ENCODE measurements at places on chromosomes 2 and 18. TPM values are rescaled to one million over a fixed set of nuclear protein-coding genes. Genes with fewer than 3 reads are reported as not detected.
A peak's percentile ranks its signal among the peaks of the same experiment; 100 is the strongest.

TTC21B gene
- 20.2 TPM for total RNA-seq

IL1B gene
- total RNA-seq = 0.14 TPM

RPRM gene
- not detected for total RNA-seq

OR6B2 gene
- total RNA-seq = not detected

CHN1 gene
- 1.7 TPM for total RNA-seq

PARD3B gene
- total RNA-seq = not detected

GMCL1 gene
- total RNA-seq = 32.6 TPM

LRP1B gene
- total RNA-seq = not detected

- no peak for DNase-seq
- no peak overlapping the region for H3K4me3 ChIP-seq
- H3K36me3 ChIP-seq = no peaks in the 10 kb centered on the region
- no peak overlapping the region for H3K27ac ChIP-seq
- H3K4me1 ChIP-seq = peaks cover 9% of the 10 kb centered on the region
Measured at GRCh38 chr2:218329027-218329825, 27.4 kb upstream of the CATIP start.

GRCh38 chr2:88170472-88170892, 336 bp downstream of the THNSL2 start:
- H3K4me1 ChIP-seq = peaks cover 2% of the 10 kb centered on the region
- DNase-seq = no peak
- H3K27me3 ChIP-seq = peaks cover 12% of the 10 kb centered on the region
- no peaks in the 10 kb centered on the region for H3K36me3 ChIP-seq
- peak overlapping the region; percentile 59 for H3K4me3 ChIP-seq

GRCh38 chr2:37575780-37576179, 95.7 kb downstream of the CDC42EP3 start:
- H3K27me3 ChIP-seq = peaks cover 2% of the 10 kb centered on the region
- no peak overlapping the region for H3K27ac ChIP-seq
- H3K36me3 ChIP-seq = peaks cover 10% of the 10 kb centered on the region
- peaks cover 13% of the 10 kb centered on the region for H3K4me1 ChIP-seq

DNA sequence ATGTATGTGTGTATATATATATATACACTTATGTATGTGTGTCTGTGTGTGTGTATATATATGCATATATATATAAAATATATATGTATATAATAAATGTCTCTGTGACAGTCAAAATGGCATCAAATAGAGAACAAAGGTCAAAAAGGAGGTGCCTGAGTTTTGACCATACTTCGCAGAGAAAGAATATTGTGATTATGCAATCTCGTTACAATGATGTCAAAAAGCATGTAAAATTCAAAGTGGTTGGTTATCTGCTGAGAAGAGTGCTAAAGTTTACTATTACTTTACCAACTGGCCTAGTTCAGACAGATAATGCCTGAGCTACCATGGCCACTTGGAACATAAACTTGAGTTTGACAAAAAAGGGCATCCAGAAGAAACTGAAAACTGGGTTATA, 375.0 kb downstream of the NBAS start:
- peaks cover 9% of the 10 kb centered on the region for H3K36me3 ChIP-seq
- no peaks in the 10 kb centered on the region for H3K27me3 ChIP-seq
- no peaks in the 10 kb centered on the region for H3K4me1 ChIP-seq
- no peak overlapping the region for H3K4me3 ChIP-seq
- no peak overlapping the region for H3K27ac ChIP-seq

DNA sequence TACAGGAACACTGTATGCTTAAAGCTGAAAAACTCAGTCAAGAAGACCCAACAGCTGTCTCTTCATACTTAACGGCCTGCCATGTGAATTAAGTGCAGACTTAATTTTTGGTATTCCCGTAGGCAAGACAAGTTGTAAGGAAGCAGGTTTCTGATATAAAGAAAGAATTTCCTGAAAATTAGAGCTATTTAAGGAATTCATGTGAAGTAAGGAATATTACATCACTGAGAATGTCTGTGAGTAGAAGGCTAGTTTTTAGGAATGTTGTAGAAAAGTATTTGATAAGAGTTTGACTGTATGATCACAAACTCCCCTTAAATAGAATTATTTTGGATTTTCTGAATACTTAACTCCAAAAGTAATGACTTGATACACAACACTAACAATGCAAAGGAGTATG, 51.0 kb downstream of the WDR33 start:
- no peak overlapping the region for H3K27ac ChIP-seq
- no peaks in the 10 kb centered on the region for H3K27me3 ChIP-seq
- peaks cover 44% of the 10 kb centered on the region for H3K36me3 ChIP-seq
- H3K4me3 ChIP-seq = no peak overlapping the region
- no peaks in the 10 kb centered on the region for H3K4me1 ChIP-seq

GRCh38 chr2:159126432-159127022, 158.1 kb downstream of the TANC1 start:
- H3K4me1 ChIP-seq = peaks cover 8% of the 10 kb centered on the region
- no peak overlapping the region for H3K4me3 ChIP-seq
- H3K36me3 ChIP-seq = no peaks in the 10 kb centered on the region

- no peak overlapping the region for H3K27ac ChIP-seq
- H3K27me3 ChIP-seq = no peaks in the 10 kb centered on the region
- H3K4me1 ChIP-seq = peaks cover 18% of the 10 kb centered on the region
- DNase-seq = no peak
Measured at GRCh38 chr18:75227535-75228296, 17.1 kb downstream of the TSHZ1 start.

DNA sequence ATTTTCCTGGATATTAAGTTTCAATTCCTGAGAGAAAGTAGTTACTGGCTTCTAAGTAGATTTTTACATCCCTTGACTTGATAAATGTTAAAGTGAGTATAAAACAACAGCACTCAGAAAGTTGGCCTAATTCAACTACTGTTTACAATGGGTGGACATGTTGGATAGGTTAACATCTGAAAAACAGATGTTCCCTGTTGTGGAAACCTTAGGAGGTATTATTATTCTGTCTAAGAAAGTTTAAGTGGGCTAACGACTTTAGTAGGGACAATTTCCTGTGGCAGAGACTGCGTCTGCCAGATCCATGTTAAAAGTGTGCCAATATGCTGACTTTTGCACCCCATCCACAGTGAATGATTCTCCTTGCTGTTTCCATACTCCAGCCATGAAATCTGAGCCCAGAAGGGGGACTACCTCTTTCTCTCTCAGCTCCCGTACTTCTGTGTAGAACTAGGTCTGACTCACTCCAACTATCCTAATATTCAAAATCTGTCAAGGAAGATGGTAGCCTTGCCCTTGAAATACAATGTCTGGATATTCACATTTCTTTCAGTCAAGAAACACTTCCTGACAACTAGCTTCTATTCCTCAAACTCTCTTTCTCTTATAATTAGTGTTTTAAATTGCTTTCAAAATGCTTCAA, 327.5 kb upstream of the HNRNPA3 start:
- H3K27me3 ChIP-seq = no peaks in the 10 kb centered on the region
- no peak overlapping the region for H3K4me3 ChIP-seq
- H3K4me1 ChIP-seq = peaks cover 12% of the 10 kb centered on the region
- no peak for DNase-seq
- peaks cover 13% of the 10 kb centered on the region for H3K36me3 ChIP-seq

DNA sequence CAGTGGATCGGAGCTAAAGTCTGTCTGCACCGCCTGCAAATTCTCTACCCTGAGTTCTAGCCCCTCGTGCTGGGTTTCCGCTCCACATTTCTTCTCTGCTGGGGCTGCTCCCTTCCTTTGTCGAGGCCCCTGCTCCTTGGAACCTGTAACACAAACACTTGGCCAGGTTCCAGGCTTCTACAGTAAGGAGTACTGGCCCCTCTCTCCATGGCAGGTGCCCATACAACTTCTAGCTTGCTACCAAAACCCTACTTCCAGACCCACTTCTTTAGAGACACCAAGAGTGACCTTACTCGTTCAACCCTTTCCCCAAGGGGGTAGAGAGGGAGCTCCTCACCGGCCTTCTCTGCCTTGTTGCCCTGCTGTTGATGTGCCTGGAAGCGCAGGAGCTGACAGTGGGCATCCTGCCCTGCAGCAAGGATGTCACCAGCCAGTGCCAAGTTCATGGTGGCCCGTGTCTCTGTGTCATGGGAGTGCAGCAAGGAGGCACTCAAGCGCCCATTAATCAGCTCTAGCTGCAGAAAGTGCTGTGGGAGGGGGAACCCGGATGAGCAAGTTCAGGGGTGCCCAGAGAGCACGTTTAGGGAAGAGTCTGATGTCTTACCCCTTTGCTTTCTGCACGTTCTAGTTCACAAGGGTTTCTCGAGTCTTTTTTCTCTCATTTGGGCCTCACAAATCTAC, 1.1 kb downstream of the PREB start:
- peak overlapping the region; percentile 93 for H3K4me3 ChIP-seq
- no peaks in the 10 kb centered on the region for H3K27me3 ChIP-seq
- peaks cover 12% of the 10 kb centered on the region for H3K36me3 ChIP-seq
- peaks cover 26% of the 10 kb centered on the region for H3K4me1 ChIP-seq

GRCh38 chr2:42089340-42089925, 41.6 kb downstream of the PKDCC start:
- H3K4me3 ChIP-seq = no peak overlapping the region
- H3K36me3 ChIP-seq = no peaks in the 10 kb centered on the region
- H3K27me3 ChIP-seq = peaks cover 29% of the 10 kb centered on the region
- no peak overlapping the region for H3K27ac ChIP-seq

DNA sequence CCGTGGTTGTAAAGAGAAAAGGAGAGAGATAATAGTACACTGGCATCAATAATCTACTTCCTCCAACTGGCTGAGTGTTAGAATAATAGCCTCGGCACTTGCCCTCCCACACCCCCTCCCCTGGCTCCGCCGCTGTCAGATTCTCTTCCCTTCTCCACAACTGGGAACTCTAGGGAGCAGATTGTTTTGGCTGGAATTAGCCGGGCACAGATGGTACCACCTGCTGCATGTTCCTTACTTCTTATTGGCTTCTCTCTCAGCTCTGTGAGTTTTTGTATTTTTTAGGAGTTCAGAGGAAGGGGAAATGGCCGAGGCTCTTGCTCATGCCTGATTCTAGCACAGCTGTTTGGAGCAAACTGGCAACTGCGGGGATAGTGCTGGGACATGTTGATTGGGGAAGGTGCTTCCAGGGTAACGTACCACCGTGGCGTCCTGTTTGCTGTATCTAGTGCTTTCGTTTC, 140.0 kb downstream of the ZEB2 start:
- peaks cover 10% of the 10 kb centered on the region for H3K36me3 ChIP-seq
- DNase-seq = no peak
